ENCODE measurements at places on chromosomes 5 and 9. TPM values are rescaled to one million over a fixed set of nuclear protein-coding genes. Genes with fewer than 3 reads are reported as not detected.

- H3K36me3 ChIP-seq = peaks cover 8% of the 10 kb centered on the region
- no peak for DNase-seq
- H3K27me3 ChIP-seq = peaks cover 4% of the 10 kb centered on the region
Observed at GRCh38 chr9:105039175-105039799, 111.3 kb upstream of the ABCA1 start.

DNA sequence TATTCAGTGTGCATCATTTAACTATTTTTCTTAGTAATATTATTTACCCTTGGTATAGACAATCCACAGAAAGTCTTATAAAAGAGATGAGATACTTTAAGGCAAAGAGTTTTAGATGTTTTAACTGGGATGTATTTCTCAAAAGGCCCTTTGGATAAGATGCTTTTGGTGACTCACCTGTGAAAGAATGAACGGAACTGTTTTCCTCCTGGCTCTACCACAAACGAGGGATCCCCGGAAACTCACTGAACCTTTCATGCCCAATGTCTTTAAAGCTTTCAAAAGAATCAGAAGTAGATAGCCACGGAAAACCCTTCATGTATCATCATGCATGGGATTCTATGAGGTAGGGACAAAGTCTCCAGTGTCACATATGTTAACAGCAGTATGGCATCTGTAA is 1.6 kb downstream of the ZNF782 start:
- peaks cover 32% of the 10 kb centered on the region for H3K4me1 ChIP-seq
- peak overlapping the region; percentile 99 for H3K4me3 ChIP-seq
- no peak overlapping the region for H3K27ac ChIP-seq

PCDHGA2 gene
- total RNA-seq = 0.33 TPM

- no peaks in the 10 kb centered on the region for H3K36me3 ChIP-seq
- no peak overlapping the region for H3K27ac ChIP-seq
- peaks cover 31% of the 10 kb centered on the region for H3K27me3 ChIP-seq
Observed at GRCh38 chr5:158747816-158748432, 351.8 kb downstream of the EBF1 start.

SNCAIP gene
- 113 TPM for total RNA-seq

MCIDAS gene
- not detected for total RNA-seq

DNA sequence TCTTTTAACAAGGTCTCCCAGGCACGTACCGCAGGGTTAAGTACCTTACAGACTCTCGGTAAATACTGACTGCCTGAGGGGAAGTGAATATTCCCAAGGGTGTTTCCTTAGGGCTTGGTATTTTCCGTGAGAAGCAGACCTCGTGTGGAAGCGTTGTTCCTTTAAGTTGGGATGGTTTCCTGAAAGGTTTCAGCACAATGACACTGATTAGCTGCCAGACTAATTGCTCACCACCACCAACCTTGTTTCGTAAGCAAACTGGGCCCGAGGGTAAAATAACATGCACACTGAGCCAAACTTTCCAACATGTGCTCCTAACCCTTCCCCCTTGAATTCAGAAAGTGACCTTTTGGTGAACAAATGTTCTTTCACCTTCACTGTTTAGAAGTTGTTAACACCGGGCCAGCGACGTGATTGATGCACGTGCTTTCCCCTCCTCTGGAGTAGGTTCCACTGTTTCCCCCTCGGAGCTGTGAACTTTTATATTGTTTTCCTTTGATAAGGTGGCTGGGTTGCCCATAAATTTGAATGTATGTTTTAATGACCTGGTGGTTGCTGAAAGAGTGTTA is 128.1 kb upstream of the RPS23 start:
- H3K36me3 ChIP-seq = peaks cover 13% of the 10 kb centered on the region
- DNase-seq = no peak
- H3K4me3 ChIP-seq = no peak overlapping the region
- H3K27me3 ChIP-seq = no peaks in the 10 kb centered on the region
- no peaks in the 10 kb centered on the region for H3K4me1 ChIP-seq

GRCh38 chr9:89814340-89815040 is 209.7 kb downstream of the GADD45G start:
- H3K27me3 ChIP-seq = peaks cover 1% of the 10 kb centered on the region
- peak overlapping the region; percentile 66 for H3K27ac ChIP-seq
- peak overlapping the region; percentile 2 for H3K4me3 ChIP-seq
- peak; percentile 38 for DNase-seq
- H3K36me3 ChIP-seq = no peaks in the 10 kb centered on the region

GRCh38 chr9:21837501-21837900 is 35.1 kb downstream of the MTAP start:
- no peak overlapping the region for H3K27ac ChIP-seq
- DNase-seq = no peak
- H3K36me3 ChIP-seq = peaks cover 88% of the 10 kb centered on the region
- H3K4me1 ChIP-seq = peaks cover 6% of the 10 kb centered on the region
- H3K27me3 ChIP-seq = no peaks in the 10 kb centered on the region
- no peak overlapping the region for H3K4me3 ChIP-seq

DDX4 gene
- 0.18 TPM for total RNA-seq

- H3K4me1 ChIP-seq = no peaks in the 10 kb centered on the region
- no peak overlapping the region for H3K4me3 ChIP-seq
- DNase-seq = no peak
- no peak overlapping the region for H3K27ac ChIP-seq
Observed at GRCh38 chr5:176317534-176318374, 43.8 kb downstream of the KIAA1191 start.

GRCh38 chr9:3244963-3245653 is 280.7 kb downstream of the RFX3 start:
- peaks cover 10% of the 10 kb centered on the region for H3K4me1 ChIP-seq
- H3K36me3 ChIP-seq = peaks cover 28% of the 10 kb centered on the region
- no peak for DNase-seq
- no peak overlapping the region for H3K27ac ChIP-seq

- H3K27ac ChIP-seq = peak overlapping the region; percentile 97
- peaks cover 65% of the 10 kb centered on the region for H3K4me1 ChIP-seq
- H3K36me3 ChIP-seq = no peaks in the 10 kb centered on the region
Observed at GRCh38 chr9:124593651-124594058, 86.5 kb upstream of the NR5A1 start.

DNA sequence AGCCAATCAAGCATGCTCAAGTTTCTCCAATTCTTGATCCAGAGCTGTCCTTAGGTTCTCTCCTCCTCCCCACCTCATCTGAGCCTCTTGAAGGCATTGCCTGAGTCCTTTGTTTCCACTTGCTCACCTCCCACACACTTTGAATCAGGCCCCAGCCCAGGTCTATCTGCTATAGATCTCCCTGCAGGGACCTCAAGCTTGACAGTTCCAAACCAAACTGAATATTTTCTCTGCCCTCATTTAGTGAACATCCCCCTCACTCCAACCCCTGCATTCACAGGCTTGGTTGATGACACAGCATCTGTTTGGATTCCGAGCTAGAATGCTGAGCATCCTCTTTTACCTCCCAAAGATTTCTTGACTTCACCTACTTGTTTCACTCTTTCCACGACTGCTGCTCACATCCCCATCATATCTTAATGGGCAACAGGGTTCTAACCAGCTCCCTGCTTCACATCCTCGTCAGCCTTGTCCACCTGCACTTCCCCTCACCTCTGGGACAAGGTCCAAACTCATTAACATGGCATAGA is 474.5 kb downstream of the ZSWIM6 start:
- H3K27me3 ChIP-seq = peaks cover 10% of the 10 kb centered on the region
- H3K36me3 ChIP-seq = no peaks in the 10 kb centered on the region
- peaks cover 17% of the 10 kb centered on the region for H3K4me1 ChIP-seq
- H3K27ac ChIP-seq = no peak overlapping the region

DNA sequence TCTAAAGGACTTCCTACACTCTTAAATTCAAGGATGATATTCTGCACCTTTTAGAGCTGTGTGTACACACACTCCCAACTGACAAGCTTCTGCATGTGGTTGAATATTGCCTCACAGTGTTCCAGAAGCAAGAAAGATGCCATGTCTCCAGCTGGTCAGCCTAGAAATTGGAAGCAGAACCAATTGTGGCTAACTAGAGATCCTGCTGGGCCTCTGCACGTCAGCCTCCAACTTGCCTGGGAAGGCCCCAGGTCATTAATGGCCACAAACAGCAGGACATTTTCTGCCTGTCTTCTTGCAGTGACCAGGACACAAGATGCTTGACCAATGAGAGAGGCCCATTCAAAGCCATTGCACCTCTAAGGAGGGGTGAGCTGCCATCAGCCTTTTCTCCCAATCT is 571.9 kb upstream of the BRINP1 start:
- H3K27me3 ChIP-seq = peaks cover 1% of the 10 kb centered on the region
- H3K27ac ChIP-seq = no peak overlapping the region
- peaks cover 4% of the 10 kb centered on the region for H3K4me1 ChIP-seq
- no peak for DNase-seq

GABBR2 gene
- 0.55 TPM for total RNA-seq

DNAJB5 gene
- 16.4 TPM for total RNA-seq

Data from mesothelial cell of epicardium (in vitro differentiated cells).